ENCODE measurements at places on chromosomes 11 and 22.

GRCh38 chr11:9899676-9900075, 235.8 kb downstream of the SWAP70 start:
- no peak for DNase-seq

- no peak for DNase-seq
Measured at GRCh38 chr11:100760744-100761143, 73.7 kb downstream of the ARHGAP42 start.

DNA sequence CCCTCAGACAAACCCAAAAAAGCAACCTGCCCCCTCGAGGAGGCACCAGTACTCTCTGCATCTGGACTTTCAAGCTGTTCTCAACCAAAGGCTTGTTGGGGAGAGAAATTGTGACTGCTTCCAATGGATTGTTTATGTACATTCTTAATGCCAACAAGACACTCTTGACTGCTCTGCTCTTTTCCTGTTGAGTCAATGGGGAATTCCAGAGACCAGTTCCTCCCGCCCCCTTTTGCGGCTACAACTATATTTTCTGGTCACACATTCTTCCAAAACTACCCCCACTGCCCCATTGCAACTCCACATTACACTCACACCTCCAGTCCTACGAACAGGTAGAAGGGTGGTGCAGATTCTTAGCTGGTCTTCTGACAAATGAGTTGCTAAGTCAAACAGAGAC, 187.0 kb downstream of the DSCAML1 start:
- peak; percentile 11 for DNase-seq

GRCh38 chr22:48739348-48740085, 1088.2 kb downstream of the BRD1 start:
- DNase-seq, result no peak

- DNase-seq, result no peak
Measured at GRCh38 chr22:49235463-49236300, 592.0 kb downstream of the BRD1 start.

DNA sequence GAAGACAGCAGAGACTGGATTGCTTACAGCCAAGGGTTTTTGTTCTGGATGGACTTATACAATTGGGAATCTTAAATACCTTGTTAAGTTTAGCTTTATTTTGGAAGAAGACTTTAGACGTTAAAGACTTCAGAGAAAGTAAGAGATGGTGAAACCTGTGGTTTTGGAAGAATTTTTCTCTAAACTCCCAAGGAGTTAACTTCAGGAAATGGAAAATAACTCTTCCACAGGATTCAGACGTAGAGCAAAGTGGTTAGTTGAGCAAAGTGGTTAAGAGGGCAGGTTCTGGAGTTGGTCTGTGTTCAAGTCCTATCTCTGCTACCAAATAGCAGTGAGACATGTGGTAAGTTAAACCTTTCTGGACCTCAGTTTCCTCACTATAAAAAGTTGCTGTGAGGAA, 12.8 kb downstream of the PITPNB start:
- no peak for DNase-seq

DNA sequence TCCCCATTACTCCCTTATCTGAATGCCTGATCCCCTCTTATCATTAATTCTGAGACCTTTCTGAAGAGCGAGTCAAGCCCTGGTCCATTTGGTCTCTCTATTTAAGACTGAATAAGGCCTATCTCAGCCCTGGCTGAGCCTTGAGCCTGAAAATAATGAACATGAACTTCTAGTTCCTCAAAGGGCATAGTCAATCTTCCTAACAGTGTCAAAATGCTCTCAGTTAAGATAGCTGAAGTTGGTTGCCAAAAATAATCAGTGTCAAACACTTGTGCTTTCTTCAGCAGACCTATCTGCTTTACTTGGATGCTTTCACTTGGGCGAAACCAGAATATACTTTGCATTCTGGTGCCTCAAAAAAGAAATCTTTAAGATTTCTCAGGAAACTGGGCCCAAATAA, 42.6 kb upstream of the PPP2R1B start:
- no peak for DNase-seq

- no peak for DNase-seq
Measured at GRCh38 chr11:86676533-86677154, 4.2 kb upstream of the ME3 start.

- DNase-seq, result no peak
Measured at GRCh38 chr11:129208863-129209262, 16.7 kb upstream of the ARHGAP32 start.

DNA sequence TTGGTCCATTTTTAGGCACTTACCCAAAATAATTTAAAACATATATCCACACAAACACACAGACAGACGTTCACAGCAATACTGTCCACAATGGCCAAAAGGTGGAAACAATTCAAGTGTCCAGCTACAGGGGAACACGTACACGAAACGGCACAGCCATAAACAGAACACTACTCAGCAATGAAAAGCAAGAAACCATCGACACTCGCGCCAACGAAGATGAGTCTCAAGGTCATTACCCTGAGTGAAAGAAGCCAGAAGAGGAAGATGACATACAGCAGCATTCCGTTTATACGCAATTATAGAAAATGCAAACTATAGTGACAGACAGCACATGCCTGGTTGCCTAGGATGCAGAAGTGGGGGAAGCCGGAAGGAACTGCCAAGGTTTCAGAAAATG, 13.4 kb upstream of the COMT start:
- no peak for DNase-seq

DNA sequence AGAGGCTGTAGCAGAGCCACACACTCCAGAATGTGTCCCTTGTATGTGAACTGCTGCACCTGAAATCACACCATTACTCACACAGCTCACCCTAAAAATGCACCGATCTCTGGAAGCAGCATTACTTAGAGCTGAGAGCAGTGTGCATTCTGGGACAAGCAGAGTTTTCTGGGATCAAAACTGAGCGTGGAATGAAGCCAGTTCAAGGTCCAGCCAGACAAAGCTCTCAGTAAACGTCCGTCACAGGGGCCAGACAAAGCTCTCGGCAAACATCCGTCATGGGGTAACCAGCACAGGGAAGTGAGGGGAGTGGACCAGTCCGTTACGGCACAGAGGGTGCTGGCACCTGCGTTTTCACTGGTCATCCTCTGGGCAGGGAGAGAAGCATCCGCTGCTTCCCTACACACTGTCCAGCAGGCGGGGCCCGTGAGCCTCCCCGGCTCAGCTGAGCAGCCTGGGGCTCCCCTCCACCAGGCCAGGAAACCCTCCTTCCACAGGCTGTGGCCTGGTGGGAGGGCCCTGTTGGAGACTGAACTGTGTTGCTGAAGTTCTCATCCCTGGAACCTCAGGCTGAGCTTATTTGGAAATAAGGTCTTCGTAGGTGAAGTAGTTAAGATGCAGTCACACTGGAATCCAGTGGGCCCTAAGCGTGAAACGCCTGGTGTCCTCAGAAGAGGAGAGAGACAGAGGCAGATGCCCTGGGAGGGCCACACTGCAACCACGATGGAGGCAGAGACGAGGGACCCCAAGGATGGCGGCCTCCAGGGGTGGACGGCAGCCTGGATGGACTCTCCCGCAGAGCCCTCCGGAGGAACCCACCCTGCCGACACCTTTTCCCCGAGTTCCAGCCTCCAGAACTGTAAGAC, 883.9 kb downstream of the BRD1 start:
- no peak for DNase-seq

- DNase-seq, result no peak
Measured at GRCh38 chr11:12693479-12694182, 19.4 kb downstream of the TEAD1 start.

DNA sequence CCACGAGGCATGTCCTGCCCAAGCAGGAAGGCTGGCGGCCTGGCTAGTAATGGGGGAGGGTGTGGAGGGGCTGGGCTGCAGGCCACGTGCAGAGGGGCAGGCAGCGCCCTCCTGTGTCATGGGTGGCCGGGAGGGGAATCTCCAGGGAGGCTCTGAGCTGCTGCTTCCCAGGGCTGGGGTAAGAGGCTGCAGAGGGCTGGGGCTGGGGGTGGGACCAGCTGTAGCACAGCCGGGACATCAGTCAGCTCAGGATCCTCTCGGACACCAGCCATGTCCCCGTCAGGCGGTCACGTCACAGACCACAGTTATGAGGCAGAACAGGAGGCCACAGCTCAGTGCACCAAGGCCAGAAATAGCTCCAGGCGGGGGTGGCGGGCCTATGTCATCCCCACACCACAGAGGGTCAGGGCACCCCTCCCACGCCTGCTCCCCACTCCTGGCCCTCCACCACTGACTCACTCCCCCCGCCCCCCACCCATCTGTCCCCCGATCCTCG, 21.1 kb downstream of the RTN4R start:
- no peak for DNase-seq

- DNase-seq, result no peak
Measured at GRCh38 chr11:87440076-87440770, 402.5 kb downstream of the TMEM135 start.

GRCh38 chr22:22030493-22031182, 48.1 kb upstream of the TOP3B start:
- DNase-seq, result no peak
